ENCODE measurements at places on chromosomes 2 and 18.

- no peak for DNase-seq
Observed at GRCh38 chr2:182048088-182048487, 62.4 kb downstream of the PPP1R1C start.

DNA sequence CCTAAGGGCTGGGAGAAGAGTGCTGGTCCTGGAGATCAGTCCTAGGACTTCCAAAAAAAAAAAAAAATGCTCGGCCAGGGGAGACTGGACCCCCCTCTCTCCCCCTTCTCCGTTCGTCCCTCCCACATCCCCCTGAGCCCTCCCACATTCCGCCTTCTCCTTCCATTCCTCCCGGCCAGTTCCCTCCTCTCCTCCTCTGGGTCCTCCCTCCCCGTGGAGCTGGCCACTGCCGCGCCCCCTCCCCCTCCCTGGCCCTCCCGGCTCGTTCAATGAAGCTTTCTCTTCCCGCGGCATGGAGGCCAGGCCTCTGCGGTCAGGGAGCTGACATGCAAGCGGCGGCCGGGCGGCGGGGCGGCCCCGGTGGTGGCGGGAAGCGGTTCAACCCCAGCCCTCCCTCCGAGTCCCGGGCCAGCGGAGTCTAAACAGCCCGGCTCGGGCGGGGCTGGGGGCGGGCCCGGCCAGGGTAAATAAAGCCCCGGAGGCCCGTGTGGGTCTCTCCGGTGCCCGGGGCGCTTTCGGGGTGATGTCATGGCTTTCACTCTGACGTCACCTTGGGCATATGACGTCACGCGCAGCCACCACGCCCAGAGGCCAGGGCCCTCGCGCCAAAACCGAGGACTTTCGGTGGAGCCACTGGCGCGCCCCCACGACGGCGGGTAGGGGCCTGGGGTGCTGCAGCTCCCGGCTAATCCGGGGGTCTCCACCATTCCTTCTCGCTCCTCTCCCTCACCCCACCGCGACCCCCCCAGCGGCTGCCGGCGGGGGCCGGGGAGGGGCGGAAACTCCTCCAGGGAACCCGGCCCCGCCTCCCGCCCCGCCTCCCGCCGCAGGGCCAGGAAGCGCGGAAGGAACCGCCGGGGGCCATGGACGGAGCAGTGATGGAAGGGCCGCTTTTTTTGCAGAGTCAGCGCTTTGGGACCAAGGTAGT is at the start of the genes DOK1 and LOXL3:
Gene DOK1, plus strand, starts transcription at position 829 of the 928 bp plus-strand sequence. Its CDS starts 35 bp downstream, at position 864.
Gene LOXL3, minus strand, starts transcription at position 51 of the 928 bp plus-strand sequence. CDS start 1,308 bp downstream, outside the sequence.
- DNase-seq = peak; percentile 35

GRCh38 chr2:106561356-106561755 is 74.2 kb downstream of the CD8B2 start:
- no peak for DNase-seq

DNA sequence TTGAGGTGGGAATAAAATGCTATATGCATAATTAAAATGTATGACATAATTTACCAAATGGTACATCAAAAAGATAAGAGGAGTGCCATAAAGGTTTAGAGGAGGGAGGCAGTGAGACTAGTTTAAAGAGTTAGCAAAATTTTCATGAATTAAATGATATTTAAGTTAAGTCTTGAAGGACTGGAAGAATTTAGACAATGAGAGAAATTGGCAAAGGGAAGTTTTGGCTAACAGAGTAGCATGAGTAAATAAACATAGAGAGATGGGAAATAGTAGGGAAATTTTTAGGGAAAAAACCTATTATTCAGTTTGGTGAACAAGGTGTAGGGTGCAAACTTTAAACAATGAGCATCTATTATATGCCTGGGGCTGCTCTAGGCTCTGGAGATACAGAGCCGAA is 68.8 kb downstream of the CAVIN2 start:
- no peak for DNase-seq

DNA sequence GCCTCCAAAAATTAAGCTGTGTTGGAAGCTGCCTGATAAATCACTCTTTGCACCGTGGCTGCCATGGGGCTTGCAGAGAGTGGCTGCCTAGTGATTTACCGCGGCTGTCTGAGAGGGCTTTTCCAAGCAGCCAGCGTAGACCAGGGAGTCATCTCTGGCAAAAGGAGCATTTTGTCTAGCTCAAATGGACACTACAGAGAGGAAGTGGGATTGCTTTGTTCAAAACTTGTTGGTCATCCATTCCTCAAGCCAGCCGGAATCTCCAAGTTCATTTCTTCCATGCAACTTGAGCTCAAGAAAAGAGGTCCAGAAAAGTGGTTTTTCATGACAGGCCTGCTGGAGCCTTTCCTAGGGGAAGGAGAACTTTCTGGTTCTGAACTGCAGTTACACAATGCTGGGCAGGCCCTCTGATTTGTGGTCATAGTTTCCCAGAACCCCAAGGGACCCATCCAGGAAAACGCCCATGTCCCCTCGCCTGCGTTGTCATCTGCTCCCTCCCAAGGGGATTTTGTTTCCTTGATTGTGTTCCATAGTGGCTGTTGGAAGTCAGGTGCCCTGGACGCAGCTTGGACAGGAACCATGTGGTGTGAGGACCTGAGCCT is 108.1 kb downstream of the TRIB2 start:
- no peak for DNase-seq

GRCh38 chr2:177612659-177613058 is 220.1 kb downstream of the AGPS start:
- no peak for DNase-seq

DNA sequence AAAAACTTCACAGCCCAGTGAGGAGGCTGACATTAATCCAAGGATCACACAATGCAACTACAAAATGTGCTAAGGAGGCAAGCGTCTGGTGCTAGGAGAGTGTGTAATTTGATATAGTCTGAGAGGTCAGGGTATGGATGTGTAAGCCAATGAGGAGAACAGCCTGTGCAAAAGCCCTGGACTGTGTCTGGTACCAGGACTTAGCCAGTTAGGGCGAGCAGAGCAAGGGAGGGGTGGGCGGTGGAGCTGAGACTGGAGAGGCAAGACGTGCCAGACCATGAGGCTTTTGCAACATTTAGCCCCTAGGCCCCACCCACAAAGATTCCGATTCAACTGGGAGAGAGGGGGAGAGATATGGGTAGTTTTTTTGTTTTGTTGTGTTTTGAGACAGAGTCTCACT is 33.5 kb upstream of the SPRED2 start:
- no peak for DNase-seq

DNA sequence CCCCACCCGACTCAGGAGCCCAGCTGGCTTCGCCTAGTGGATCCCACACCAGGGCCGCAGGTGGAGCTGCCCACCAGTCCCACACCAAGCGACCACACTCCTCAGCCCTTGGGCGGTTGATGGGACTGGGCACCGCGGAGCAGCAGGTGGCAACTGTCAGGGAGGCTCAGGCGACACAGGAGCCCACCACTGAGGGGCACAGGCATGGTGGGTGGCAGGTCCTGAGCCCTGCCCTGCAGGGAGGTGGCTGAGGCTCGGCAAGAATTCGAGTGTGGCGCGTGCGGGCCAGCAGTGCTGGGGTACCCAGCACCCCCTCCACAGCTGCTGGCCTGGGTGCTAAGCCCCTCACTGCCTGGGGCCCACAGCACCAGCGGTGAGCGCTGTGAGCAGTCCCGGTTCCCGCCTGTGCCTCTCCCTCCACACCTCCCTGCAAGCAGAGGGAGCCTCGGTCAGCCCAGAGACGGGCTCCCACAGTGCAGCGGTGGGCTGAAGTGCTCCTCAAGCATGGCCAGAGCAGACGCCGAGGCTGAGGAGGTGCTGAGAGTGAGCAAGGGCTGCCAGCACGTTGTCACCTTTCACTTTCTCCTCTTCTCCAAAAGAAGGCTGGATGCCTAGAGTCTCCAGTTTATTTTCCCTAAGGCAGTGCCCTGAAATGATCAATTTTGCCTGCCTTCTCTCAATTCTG is 1440.7 kb upstream of the ZEB2 start:
- no peak for DNase-seq

DNA sequence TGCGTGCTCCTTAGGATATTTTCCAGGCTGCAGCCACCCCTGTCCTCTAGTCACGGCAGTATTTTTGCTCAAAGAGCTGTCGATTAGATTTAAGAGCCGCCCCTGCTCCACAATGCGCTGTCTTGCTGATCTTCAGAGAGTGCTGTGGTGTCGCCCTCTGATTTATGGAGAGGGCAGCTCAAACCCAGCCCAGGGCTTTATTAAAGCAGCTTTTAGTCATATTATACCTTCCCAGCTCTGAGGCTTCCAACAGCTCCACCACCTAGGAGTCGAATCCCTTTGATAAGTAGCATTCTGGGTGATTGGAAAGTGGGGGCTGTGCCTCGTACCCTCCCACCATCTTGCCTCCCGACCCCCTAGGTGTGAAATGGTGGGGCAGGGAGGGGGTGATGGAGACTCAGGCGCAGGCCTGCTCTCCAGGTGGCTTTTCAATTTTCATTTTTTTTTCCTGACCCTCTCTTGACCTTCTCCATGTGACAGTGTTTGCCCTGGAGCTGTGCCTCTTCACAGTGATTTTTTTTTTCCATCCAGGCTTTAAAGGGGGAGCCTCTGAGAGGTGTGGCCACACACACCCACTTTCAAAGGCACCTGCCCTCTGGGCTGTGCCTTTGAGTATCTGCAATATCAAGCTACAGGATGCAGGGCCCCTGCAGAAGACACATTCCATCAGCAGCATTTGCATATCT is 53.1 kb upstream of the NRP2 start:
- no peak for DNase-seq

GRCh38 chr2:182887093-182887492 is 20.7 kb upstream of the FRZB start:
- no peak for DNase-seq

- DNase-seq = no peak
Observed at GRCh38 chr2:24456599-24457556, 34.2 kb upstream of the NCOA1 start.

GRCh38 chr18:3248658-3249359 is 1.2 kb downstream of the MYL12A start:
- DNase-seq = no peak

DNA sequence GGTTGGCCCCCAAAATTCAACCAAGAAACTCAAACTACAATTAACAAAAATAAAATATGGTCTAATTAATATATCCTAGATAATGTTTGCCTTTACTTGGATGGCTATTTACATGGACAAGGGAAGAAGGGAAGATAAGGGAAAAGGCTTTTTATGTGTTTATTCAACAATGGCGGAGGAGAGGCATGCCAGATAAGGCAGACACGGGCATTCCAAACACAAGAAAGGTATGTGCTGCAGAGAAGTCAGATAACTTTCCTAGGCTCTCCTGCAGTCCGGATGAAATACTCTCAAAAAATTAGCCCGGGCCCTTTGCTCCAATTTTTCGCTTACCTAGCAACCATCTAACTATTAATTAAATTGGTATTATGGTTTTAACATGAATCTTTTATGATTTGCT is 5.1 kb upstream of the TTR start:
- no peak for DNase-seq

DNA sequence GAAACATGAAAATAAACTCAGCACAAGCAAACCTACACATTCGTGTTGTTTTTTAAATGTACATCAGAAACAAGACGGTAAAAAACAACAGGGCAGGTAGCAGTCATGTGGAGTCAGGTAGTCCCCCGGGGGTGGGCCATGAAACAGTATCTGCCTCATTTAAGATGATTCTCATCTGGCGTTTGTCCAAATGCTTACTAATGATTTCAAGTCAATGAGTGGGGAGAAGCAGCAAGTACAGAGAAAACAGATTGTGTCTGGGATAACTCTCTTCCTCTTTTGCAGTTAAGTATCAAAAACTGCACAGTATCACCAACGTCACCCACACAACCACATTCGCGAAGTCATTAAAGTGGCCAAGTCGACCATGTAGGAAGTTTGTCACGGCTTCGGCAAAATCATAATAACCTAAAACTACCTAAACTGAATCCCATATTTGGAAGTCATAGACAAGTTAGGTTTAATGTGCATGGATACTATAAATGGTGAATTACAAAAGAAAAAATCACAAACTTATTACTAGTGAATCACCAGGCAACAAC is 1.3 kb downstream of the LAPTM4A start:
- DNase-seq = no peak

DNA sequence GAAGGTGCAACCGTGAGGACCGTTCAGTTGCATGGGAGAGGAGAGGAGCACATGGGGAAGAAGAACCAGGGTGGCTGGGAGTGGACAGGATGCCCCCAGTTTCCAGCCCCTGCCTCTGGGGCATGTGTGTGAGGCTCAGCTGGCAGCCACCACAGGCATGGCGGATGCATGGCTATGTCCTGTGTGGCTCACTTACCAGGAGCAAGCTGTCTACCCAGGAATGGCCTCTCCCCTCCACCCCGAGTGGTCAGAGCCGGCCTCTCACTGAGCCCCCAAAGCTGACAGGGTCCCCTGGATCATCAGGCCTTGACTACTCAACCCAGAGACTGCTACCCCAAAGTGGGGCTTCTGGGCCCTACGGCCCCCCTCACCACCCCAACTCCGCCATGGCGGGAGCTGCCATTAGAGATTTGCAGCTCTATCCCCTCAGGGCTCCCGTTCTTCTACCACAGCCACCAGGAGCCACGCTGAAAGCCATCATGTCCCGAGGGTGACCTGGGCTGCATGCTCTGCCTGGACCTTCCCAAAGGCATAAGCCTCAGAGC is 65.3 kb downstream of the RHOB start:
- no peak for DNase-seq

DNA sequence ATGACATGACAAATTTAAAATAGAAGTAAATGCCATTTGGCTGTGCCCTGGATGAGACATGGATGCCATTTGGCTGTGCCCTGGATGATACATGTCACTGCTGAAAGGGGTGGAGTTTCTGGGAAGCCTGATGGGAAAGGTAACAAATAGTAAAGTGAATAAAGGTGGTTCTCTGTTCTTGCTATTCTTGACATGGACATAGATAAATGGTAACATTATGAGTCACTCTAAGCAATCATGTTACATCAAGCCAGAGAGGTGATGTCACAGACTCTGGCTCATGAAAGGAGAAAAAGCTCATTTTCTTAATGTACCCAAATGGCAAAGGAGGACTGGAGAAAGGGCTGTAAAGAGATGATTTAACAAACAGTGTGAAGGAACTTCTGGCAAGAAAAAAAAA is 86.4 kb downstream of the EML6 start:
- DNase-seq = no peak

DNA sequence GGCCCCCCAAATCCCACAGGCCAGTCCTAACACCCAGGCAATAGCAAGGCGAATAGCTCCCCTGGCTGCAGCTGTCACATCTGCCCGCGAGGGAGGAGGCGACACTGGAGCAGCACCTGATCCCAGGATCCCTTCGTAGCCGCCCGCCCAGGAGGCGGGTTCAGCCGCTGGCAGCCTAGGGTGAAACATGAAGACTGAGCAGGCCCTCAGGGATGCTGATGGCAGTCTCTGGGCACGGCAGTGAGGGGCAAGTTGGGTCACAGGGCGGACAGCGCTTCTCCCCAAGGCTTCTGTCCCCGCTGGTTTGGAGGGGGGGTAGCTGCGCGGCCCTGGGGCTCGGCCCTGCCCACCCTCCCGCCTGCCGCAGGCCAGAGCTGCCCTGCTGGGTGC is 1.9 kb downstream of the DNMT3A start:
- peak; percentile 33 for DNase-seq

Measured in amygdala (tissue), 56 donors.